ENCODE measurements at places on chromosomes 6 and 20.
A peak's percentile ranks its signal among the peaks of the same experiment; 100 is the strongest.

- no peak for DNase-seq
Observed at GRCh38 chr6:28996844-28997510, 8.1 kb downstream of the ZNF311 start.

DNA sequence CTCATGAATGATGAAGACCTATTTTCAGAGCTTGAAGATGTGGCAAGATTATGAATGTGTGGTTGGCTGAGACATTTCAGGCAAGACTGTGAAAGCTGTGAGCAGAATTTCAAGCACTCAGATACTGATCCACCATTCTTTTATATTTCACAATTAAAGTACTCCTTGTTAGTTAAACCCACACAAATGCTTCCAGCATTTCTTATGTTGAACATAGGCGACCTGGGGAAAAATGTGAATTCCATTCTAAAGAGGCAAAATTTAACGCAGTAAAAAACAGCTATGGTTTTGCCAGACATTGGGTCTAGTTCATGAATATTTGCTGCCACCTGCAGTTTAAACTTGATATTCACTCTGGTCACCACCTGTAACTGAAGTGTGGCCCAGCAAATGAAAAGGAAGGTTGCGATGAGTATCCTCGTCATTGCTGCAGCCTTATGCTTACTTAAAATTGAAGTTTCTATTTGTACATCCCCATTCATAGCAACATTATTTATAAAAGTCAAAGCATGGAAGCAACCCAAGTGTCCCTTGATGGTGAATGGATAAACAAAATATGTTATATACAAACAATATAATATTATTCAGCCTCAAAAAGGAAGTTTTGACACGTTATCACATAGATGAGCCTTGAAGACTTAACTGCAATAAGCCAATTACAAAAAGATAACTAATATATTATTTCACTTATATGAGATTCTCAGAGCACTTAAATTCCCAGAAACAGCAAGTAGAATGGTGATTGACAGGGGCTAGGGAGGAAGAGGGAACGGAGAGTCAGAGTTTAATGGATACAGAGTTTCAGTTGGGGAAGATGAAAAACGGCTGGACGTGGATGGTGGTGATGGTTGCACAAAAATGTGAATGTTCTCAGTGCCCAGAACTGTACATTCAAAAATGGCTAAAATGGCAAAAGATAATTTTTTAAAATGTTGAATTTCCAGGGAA lies 32.4 kb upstream of the FAM184A start:
- DNase-seq: no peak

GRCh38 chr6:139330826-139331500 lies 39.2 kb upstream of the TXLNB start:
- DNase-seq: no peak

- DNase-seq: no peak
Observed at GRCh38 chr20:54848262-54848661, 372.9 kb downstream of the DOK5 start.

DNA sequence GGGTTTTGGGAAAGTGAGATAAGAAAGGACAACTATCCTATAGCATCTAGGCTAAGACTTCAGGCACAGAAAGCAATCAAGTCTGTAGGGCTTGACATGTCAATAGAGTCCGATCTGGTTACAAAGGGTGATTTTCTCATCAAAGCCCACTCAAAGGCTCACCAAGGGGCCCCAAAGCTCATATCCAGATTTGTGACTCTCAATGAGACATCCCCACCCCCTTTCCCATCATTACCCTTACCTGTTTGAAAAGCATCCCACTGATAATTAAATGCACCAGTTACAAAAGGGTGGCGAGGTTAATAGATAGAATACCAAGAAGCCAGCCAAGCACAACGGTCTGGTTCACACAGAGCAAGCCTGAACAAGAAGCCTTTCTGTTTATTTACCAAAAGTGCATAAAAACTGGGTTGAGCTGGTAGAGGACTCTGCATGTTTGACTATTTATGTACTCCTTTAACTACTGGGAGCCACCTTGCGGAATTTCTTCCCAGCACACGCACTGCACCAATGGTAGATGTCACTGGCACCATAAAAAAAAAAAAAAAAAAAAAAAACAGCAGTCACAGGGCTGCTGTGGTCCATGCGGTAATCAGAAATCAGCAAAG lies 6.1 kb downstream of the JAG1 start:
- no peak for DNase-seq

DNA sequence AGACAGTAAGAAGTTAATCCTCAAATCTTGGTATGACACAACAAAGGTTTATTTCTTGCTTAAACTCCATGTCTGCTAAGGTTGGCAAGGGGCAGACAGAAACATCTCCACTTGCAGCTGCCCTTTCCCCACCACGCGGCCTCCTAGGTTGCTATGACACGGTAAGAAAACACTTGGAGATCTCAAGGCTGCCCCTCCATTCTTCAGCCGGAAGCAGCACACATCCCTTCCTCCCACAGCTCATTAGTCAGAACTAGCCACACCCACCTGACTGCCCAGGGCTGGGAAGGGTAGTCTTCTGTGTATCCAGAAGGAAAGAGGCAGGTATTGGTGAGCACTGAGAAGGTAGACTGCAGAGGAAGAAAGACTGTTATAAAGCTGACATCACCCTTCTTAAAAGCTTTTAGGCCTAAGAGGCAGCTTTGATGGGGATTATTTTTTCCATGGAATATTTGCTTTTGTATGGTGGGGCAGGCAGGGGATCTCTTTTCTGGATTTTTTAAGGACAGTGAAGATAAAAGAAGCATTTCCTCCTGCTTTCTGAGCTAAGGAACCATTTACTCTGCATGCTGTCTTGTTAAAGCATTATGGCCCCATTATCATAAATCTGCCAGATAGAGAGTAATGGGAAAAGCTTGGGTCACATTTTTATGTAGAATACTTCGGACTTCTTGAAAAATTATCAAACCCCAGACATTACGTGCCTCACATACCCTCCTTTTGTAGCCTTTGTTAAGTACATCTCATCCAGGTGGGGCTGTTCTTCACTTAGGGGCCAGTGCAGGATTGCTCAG lies 41.6 kb downstream of the MRAP2 start:
- DNase-seq: no peak

DNA sequence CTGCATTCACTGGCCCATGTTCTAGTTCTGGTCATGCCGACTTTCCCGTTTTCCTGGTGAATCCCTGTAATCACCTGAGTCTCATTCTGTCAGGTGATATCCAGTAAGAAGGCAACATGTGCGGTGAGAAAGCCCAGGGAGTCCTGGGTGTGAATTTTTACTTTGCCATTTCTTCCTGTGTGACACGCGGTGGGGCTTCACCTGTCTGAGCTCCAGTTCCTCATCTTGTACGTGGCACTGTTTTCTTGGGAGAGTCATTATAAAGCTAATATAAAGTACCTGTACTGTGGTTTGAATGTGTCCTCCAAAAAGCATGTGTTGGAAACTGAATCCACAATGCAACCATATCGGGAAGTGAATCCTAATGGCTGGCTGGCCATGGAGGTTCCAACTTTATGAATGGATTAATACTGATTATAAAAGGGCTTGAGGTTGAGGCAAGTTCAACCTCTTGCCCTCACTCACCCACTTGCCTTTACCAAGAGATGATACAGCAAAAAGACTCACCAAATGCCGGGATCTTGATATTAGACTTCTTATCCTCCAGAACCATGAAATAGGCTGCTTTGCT lies 5.1 kb downstream of the HLA-E start:
- DNase-seq: no peak

DNA sequence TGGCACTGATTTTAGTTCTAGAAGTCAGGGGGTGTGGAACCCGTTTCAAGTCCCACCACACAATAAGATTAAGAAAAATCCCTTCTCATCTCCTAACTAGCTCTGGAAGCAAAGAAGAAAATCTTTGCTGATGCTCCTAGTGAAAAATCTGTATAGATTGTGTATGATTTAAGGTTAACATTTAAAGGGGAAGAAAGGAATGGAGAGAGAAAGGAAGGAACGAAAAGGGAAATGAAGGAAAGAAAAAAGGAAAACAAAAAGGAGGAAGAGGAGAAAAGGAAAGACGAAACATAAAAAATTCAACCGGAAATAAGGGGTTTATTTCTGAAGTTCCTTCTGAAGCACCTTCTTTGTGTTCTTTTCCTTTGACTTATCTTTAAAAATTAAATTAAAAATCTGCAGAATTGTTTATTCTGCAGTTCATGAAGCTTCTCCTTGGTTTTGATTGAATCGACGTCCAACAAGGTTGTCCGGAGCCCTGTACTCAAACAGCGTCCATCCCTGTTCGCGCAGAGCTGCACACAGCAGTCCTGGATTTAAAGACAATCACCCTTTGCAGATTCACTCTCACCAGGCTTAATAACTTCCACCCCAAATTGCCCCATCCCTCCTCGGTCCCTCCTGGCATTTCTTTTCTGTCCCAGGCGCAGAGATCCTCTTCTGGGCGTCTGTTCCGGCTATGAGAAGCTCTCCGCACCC lies 1.6 kb upstream of the TFAP2B start:
- DNase-seq: no peak

DNA sequence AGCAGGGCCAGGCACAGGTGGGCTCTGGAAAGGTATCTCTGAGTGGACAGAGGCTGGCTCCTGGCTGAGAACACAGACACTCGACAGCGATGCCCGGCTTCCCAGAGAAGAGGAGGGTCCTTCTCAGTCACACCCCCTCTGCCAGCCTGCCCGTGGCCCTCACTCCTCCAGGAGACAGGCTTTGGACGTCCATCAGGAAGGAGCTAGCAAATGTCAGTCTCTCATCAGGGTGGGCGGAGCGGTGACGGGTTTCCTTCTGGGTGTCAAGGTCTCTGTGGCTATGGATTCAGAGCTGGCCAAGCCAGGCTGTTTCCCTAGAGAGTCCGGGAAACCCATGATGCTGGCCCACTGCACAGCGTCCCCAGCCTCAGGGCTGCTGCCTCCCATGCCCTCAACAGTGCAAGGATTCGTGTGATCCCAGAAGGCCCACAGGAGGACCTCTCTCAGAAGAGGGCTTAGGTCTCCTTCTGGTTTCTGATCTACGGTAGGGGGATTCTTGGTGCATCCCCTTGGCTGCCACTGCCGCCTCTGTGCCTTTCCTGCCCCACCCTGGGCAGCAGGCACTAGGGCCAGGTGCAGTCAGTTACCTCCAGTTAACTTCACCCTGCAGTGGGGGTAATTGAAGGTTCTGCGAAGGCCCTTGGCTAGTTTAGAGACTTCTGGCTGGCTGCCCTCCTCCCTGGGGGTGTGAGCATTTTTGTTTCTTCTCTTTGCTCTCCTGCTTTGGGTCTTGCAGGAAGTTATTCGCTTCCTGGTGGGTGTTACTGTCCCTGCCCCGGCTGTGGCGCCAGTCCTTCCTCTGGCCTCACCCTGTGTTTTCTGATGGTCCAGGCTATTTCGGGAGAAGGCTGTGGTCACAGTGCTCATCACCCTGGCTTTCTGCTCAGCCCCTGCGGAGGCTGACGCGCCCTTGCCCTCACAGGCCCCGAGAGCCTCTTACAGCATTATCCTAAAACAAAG lies 80.2 kb downstream of the CDH4 start:
- no peak for DNase-seq

DNA sequence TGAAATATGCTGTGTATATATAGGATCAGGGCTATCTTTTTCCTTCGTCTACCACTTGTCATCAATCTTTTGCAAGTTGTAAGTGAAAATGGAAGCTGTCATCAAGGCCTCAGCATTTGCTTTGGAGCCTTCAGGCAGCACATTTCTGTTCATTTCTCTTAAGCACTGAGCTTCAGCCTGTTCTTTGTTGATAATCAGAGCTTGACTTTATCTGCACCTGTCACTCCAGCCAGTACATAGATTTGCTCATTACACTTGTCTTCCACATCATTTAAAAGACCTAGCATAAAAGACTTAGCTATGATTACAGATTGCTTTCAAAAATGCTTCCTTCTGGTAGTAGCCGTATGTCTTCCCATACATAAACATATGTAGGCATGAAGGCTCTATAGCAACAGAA lies 189.8 kb upstream of the GRIK2 start:
- no peak for DNase-seq

DNA sequence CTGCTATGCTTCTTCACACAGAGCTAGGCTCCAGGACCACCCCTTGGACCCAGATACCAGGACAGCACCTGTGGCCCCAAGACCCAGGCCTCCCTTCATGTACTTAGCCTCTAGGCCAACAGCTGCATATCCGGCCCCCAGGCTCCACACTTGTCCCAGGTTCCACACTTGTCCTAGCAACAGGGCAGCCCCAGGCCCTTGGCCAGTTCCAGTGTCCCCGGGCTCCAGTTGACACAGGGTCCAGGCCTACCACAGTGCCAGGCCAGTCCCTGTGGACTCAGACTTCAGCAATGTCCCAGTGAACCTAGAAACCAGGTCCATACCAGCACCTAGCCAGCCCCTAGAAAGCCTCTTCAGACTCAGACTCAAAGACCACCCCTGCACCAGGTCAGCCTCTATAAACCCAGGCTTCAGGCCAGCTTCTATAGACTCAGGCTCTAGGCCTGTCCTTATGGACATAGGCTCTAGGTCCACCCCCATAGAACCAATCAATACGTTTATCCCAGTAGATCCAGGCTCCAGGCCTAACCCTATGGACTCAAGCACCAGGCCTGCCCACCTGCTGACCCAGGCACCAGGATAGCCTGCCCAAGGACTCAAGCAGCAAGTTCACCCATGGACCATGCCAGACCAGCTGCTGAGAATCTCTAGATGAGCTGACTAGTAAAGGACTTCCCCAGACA lies 46.3 kb downstream of the RCAN2 start:
- no peak for DNase-seq

GRCh38 chr6:11172501-11173327 lies 59.8 kb downstream of the NEDD9 start:
- DNase-seq: peak; percentile 61

- DNase-seq: no peak
Observed at GRCh38 chr20:13739731-13740649, 44.7 kb downstream of the ESF1 start.

DNA sequence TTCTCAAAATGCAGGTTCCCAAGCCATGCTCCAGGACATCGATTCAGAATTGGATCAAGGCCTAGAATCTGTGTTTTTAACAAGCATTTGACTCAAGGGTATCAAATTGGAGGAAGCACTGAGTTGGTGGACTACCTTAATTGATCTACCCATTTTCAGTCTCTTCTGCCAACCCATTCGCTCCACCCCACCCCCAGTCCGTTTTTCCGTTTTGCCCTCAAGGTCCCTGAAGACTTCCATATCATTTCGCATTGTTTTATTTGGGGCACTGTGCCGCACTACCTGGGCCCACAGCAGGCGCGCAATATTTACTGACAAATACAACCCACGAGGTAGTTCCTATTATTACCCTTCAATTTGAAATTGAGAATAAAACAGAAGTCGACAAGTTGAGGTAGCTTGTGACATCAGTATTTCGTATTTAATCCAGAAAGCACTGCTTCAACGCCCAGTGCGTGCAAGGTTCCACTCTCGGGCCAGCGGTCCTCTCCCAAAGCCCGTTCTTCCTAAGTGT lies 557 bp upstream of the DHX35 start:
- DNase-seq: no peak
